Peyer's patch (tissue), 4 donors: ENCODE measurements at places on chromosomes 7 and 10.

- no peak for DNase-seq
These were observed 23.2 kb upstream of the AOAH start for GRCh38 chr7:36747280-36748016.

DNA sequence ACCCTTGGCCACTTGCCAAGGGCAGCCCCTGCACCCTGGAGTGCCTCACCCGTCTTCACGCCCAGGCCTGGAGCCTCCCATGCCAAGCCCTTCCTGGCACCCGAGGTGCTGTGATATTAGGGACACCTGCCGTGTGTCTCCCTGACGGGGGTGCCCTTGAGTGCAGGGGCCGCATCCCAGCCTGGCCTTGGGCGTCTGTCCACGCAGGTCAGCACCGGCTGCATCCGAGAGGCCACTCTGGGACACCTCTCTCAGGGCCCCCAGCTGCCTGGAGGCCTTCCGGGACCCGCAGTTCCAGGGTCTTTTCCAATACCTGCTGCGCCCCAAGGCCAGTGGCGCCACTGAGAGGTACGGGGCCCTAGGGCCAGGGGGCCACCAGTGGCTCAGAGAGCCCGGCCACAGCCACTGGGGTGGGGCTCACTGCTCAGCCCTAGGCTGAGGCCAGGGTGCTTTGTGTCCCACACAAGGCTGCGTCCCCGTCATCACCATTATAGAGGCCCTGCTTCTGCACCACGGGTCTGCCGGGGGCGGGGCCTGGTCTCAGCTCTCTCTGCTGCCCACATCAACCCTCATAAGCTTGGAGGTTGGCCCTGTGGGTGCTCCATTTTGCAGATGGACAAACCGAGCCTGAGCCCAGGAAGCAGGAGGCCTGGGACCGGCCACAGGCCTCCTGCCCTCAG is 12.7 kb downstream of the AP5Z1 start:
- no peak for DNase-seq

DNA sequence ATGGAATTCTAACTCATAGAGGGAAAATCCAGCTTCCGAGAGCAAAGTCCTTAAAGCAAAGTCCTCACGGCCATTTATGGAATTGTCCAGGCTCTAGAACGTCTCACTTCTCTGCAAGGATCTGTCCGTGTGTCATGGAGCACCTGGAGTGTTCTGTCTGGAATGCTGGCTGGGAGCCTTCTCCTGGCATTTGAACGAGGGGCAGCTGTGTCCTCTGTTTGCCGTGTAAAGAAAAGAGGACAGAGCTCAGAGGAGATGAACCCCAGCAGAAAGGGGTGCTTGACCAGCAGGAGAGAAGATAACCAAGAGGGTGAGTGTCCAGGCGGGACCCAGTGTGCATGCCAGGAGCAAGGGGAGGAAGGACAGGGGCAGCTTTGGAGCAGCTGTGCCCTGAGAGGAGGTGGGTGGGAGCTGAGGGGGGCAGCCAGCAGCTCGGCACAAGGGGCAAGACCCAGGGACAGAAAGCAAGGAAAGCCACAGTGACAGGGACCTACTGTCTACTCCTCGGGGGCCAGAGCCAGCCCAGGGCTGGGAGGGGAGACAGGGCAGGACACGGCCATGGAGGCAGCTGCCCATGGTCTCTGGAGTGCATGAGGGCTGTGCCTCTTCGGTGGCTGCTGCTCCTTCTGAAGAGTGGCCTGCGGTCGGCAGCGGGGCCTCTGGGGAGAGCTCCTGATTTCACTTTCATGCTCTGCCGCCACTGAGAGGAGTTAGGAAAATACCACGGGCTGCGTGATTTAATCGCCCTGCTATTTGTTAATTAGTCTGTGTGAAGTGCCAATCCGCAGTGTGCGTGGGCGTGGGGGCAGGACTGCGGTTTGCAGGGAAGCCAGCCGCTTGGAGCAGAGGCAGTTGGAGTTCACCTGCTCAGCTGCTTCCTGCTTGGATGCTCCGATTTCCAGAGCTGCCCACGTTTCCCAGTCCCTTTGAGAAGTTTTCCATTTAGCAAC is 149.3 kb upstream of the SHH start:
- DNase-seq, result no peak

- DNase-seq, result no peak
These were observed 8.0 kb downstream of the DNAJC1 start for GRCh38 chr10:21995557-21995956.

DNA sequence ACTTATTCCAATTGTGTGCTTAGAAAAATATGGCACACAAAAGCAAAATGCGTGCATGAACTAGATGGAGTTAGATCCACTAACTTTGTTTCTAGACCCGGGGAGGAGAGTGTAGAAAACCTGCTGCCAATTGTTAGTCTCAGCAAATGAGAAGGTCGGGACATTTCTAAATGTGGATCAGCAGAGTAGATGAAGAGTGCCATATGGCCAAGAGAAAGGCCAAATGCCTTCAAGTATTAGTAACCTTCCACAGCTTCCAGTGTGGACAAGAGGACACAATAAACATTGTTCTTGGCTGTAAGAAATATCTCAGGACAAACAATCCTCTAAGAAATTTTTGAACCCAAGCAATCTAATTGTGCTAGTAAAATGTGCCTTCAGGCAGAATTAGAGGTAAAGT is 690.3 kb downstream of the REEP3 start:
- DNase-seq, result no peak
